ENCODE measurements at places on chromosomes 4 and X.

- no peak for DNase-seq
Observed at GRCh38 chr4:80407246-80407645, 71.7 kb downstream of the CFAP299 start.

DNA sequence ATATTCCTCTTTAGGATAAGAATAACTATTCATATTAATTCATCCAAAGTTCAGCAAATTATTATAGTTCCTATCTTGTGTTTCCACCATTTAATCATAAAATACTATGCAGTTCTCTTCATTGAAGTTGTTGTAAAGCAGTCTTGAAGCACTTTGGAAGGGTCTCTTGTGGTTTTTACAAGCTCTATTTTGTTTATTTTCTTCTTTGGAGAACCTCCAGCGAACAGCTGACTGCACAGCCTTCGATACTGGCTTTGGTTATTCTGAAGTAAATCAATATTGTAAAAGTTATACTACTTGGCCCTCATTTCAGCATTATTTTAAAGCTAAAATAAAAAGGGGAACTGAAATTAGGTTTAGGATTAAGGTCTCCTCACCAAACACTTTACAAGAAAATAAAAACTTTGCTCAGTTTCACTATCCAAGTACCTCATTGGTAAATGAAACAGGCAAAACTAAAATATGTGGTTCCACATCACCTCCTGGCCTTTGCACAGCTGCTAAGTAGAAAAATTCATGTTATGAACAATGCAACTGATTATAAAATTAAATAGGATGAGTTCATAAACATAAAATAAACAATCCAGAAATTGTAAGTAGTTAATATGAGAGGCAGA, 1629.2 kb upstream of the ADGRL3 start:
- DNase-seq = no peak

DNA sequence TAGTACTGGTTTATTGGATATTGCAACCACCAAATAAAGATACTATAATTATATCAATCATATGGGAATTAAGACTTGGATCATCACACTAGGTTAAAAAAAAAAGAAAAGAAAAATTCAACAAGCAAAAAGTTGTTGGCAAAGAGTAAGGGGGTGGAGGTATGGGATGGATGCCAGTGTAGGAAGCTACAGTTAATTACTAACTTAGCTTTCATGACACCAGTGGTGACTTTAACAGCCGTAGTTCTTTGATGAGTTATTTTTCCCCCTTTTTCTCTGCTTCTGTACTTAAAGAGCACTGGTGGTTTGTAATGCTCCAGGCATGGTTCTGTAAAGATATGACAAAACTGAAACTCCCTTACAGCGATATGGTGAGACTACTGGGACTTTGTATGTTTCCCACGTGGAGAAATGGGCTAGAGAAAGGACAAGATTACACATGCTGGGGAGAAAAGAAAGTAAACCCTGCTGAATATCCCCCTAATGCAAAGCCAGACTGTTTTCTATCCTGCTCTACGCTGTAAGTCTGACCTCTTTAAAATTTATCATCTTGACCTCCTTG, 210.8 kb downstream of the SPOCK3 start:
- no peak for DNase-seq

GRCh38 chr4:85426366-85426765, 48.6 kb upstream of the ARHGAP24 start:
- no peak for DNase-seq

GRCh38 chr4:187172340-187172761, 448.7 kb upstream of the FAT1 start:
- no peak for DNase-seq

GRCh38 chr4:136908122-136908521, 624.2 kb downstream of the PCDH18 start:
- DNase-seq = no peak

DNA sequence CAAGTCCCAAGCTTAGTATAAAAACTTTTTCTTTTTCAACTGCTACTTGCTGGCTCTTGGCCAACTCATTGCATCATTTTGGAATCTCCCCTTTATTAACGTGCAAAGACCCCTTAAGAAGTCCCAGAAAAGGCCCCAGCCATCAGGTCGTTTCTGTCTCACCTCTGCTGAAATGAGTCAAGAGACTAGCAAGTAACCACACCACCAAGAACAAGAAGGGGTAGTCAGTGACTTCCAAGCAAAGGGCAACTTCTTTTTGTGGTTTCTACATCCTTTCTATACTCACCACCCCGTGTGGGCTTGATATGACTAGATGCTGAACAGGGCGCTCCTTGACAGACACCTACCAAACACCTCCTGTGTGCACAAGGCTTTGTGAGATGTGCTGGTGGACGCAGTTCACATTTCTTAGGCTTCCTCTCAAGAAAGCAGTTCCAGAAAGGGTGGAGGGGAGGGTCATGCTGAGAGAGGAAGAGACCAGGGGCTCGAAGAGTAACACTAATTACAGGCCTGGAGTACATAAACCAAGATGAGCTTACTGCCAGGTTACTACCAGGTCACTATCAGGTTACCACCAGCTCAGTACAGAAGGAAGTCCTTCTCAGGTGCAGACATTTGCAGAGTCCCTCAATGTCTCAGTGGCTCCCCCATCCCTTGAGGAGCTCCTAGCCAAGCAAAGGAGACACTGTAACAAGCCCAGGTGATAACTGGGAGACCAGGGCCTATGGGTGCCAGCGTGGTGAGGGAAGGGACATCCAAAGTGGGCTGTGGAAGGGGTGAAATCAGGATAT, 19.3 kb downstream of the JAKMIP1 start:
- DNase-seq = no peak

GRCh38 chr4:42816189-42816879, 76.2 kb upstream of the GRXCR1 start:
- DNase-seq = no peak

- no peak for DNase-seq
Observed at GRCh38 chr4:118954246-118954645, 65.6 kb downstream of the SYNPO2 start.

GRCh38 chr4:688854-689681, at the start of gene SLC49A3:
TSS of gene SLC49A3 (minus strand) at chr4:689151. CDS start at chr4:689127, 24 bp downstream.
- DNase-seq = no peak

All from stimulated activated CD8-positive, alpha-beta memory T cell treated with anti-CD3 and anti-CD28 coated beads, Interleukin-4, amount 100 ng/mL, for 1 hour (primary cell).